Natural killer cell treated with Interleukin-12 subunit alpha and Interleukin-12 subunit beta and Interleukin-15 and Interleukin-18, amount 100 ng/mL, for 72 hours (primary cell): ENCODE measurements at places on chromosomes 6 and 20. TPM values are rescaled to one million over a fixed set of nuclear protein-coding genes. Genes with fewer than 3 reads are reported as not detected.

The THEMIS gene
- 44.2 TPM for total RNA-seq

The SAMD3 gene
- total RNA-seq, result 39.3 TPM

The SLC2A10 gene
- 0.64 TPM for total RNA-seq

The KCNK15 gene
- total RNA-seq, result 0.28 TPM

The CST11 gene
- total RNA-seq, result not detected

The CLIC5 gene
- total RNA-seq, result 0.38 TPM

The CLDN20 gene
- total RNA-seq, result not detected

The OR12D3 gene
- not detected for total RNA-seq

The FOXC1 gene
- total RNA-seq, result 0.36 TPM

The ITPR3 gene
- 27.6 TPM for total RNA-seq

The HUS1B gene
- total RNA-seq, result 2.3 TPM

The HLA-DRB5 gene
- total RNA-seq, result 53.6 TPM

The XKR7 gene
- total RNA-seq, result 0.05 TPM

The EYS gene
- total RNA-seq, result not detected

The ADGRF1 gene
- total RNA-seq, result not detected

The COL11A2 gene
- 1.3 TPM for total RNA-seq

The MCM3 gene
- 277 TPM for total RNA-seq

The KIAA1755 gene
- not detected for total RNA-seq

The APCDD1L gene
- not detected for total RNA-seq

The CALHM4 gene
- total RNA-seq, result not detected

The LY6G6D gene
- not detected for total RNA-seq

The SPATA2 gene
- total RNA-seq, result 10.1 TPM

The BMP6 gene
- total RNA-seq, result not detected

The ASIP gene
- not detected for total RNA-seq

The BHLHE23 gene
- total RNA-seq, result not detected

The SRSF12 gene
- total RNA-seq, result 0.17 TPM

The PSMB9 gene
- 212 TPM for total RNA-seq

The BRPF3 gene
- total RNA-seq, result 37.2 TPM

The PRSS35 gene
- total RNA-seq, result not detected

The ADGB gene
- total RNA-seq, result not detected

The TCF15 gene
- total RNA-seq, result 0.36 TPM

The XPO5 gene
- 80.0 TPM for total RNA-seq

The SLC22A7 gene
- total RNA-seq, result not detected

The HTR1B gene
- total RNA-seq, result not detected

The OPRM1 gene
- not detected for total RNA-seq

The PLEKHG1 gene
- total RNA-seq, result 3.3 TPM

The TBCC gene
- total RNA-seq, result 28.8 TPM

The WFDC10B gene
- total RNA-seq, result not detected

The MYLK4 gene
- 0.33 TPM for total RNA-seq

The ZNF217 gene
- 39.9 TPM for total RNA-seq

The SLC17A3 gene
- not detected for total RNA-seq
